A549 (cell line): ENCODE measurements at places on chromosomes 6 and 20. TPM values are rescaled to one million over a fixed set of nuclear protein-coding genes. Genes with fewer than 3 reads are reported as not detected.

HEY2 gene
- 0.04 TPM in 1 of 3 replicates, not detected in the others for polyA plus RNA-seq

CENPW gene
- polyA plus RNA-seq, result 34.5 to 40.4 TPM (median 35.0 TPM) in 3 replicates

ARFGEF3 gene
- 0.15 to 0.25 TPM (median 0.18 TPM) in 3 replicates for polyA plus RNA-seq

HLA-DQA1 gene
- polyA plus RNA-seq, result not detected in 3 replicates

NR2E1 gene
- polyA plus RNA-seq, result 0.08 TPM in 2 of 3 replicates, not detected in the other

RAB44 gene
- polyA plus RNA-seq, result 0.05 to 0.11 TPM (median 0.09 TPM) in 3 replicates

FANCE gene
- 3.1 to 3.7 TPM (median 3.3 TPM) in 3 replicates for polyA plus RNA-seq

MGME1 gene
- 46.6 to 49.7 TPM (median 46.9 TPM) in 3 replicates for polyA plus RNA-seq

HLA-DOB gene
- 0.07 to 0.12 TPM (median 0.08 TPM) in 3 replicates for polyA plus RNA-seq

PRSS16 gene
- polyA plus RNA-seq, result 3.1 to 3.9 TPM (median 3.7 TPM) in 3 replicates
